Common myeloid progenitor, CD34-positive (primary cell): ENCODE measurements at places on chromosomes 16 and 17.

GRCh38 chr17:60510031-60510430, 16.0 kb downstream of the APPBP2 start:
- DNase-seq, result no peak

- DNase-seq, result peak; percentile 15
Measured at GRCh38 chr17:64579917-64580316, 73.1 kb downstream of the CEP95 start.

DNA sequence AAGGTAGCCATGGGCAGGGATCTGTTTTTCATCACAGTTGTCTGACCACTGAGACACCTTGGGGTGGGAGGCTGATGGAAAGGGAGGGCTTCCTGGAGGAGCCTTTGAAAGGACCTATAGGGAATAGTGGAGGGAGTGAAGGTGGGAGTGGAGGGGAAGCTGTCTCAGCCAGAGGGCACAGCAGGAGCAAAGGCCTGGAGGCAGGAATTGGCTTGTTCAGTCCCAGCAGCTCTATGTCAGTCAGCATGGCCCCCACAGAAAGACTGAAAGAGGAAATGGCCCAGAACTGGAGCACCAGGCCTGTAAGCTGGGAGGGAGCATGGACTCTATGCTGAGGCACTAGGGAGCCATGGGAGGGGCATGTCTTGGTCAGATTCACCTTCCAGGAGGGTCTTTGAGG, 12.8 kb upstream of the CBFB start:
- DNase-seq, result no peak

DNA sequence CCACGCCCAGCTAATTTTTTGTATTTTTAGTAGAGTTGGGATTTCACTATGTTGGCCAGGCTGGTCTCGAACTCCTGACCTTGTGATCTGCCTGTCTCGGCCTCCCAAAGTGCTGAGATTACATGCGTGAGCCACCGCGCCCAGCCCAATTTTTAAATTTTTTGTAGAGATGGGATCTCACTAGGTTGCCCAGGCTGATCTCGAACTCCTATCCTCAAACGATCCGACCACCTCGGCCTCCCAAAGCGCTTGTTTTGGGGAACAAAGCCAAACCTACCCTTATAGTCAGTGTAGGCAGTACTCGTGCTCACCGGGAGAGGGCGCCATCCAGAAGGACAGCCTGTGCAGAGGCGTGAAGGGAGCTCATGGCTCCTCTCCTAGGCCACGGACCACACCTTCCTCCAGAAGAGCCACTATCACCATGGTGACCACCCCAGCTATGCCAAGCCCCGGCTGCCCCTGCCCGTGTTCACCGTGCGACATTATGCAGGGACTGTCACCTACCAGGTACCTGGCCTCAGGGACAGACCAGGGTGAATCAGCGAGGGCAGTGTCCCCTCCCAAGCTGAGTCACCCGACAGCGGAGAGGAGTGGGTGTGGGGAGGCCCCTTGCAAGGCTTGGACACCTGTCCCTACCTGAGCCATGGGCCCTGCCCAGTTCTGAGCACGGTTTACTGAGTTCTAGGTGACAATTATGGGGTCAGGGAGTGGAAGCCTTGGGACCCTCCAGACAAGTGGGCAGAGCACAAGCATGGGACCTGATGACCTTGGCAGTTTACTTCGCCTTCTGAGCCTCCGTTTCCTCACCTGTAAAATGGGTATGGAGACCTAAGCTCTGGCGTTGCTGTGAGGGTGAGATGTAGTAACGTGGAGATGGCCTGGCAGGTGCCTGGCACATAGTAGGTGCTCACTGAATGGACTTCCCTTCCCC, 13.7 kb downstream of the MYO15B start:
- DNase-seq, result peak; percentile 84

GRCh38 chr16:77700846-77701245, 21.5 kb upstream of the NUDT7 start:
- DNase-seq, result no peak

DNA sequence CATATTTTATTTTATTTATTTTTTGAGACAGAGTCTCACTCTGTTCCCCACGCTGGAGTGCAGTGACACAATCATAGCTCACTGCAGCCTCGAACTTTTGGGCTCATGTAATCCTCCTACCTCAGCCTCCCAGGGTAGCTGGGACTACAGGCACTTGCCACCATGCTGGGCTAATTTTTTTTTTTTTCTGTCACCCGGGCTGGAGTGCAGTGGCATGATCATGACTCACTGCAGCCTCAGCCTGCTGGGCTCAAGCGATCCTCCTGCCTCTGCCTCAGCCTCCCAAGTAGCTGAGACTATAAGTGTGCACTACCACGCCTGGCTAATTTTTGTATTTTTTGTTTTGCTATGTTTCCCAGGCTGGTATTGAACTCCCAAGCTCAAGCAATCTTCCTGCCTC, 17.1 kb downstream of the UNC45B start:
- no peak for DNase-seq

- DNase-seq, result no peak
Measured at GRCh38 chr17:63040816-63041215, 74.8 kb downstream of the TANC2 start.

DNA sequence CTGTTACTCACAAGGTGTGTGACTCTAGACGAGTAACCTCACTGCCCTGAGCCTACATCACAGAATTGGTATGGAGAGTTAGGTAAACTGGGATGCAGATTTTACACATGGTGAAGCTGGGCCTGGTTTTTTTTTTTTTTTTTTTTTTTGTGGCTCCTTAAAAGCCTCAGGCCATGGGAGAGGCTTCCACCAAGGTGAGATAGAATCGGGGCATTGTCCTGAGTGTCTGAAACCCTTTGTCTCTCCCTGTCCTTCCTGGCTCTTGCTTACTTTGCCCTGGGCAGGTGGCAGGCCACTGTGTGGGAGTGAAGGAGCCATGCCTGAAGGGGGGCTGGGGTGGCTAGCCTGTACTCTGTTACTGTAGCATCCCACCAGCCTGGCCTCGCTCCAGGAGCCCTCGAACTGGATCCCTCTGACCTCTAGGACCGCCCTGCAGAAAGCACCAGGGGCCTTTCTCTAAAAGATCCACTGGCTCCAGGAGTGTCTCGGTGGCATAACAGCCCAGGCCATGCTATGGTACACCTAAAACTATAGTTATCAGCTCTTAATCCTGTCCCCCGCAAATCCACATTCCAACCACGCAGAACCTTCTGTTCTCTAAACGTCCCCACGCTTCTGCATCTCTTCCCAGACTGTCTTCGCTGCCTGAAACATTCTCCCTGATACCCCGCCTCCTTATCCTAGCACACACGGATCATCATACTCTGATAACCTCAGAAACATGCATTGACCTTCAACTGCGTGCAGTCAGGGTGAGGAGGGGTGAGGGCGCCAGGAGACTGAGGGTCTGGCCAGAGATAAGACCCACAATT, 1.7 kb upstream of the SLC13A2 start:
- no peak for DNase-seq

DNA sequence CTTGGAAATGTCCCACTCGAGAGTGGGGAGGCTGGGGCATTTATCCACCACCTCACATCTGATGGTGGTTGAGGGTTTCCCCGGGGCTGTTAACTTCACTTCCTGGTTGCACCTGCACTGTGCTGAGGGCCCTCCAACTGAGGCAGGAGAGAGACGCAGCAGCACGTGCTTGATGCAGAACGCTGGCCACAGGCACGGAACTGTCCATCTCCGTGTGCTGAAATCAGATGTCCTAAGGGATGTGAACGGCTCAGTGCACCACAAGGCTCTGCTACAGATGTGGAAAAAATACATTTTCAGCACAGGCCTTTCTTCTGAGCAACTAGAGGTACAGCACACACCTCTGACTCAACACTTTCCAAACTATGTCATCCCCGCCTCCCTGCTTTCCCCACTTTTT, 114.8 kb upstream of the C16orf82 start:
- no peak for DNase-seq

GRCh38 chr16:11211061-11211976, 44.7 kb downstream of the SOCS1 start:
- no peak for DNase-seq

- no peak for DNase-seq
Measured at GRCh38 chr16:17607609-17608008, 136.8 kb upstream of the XYLT1 start.
